ENCODE measurements at places on chromosomes 5 and 9.
A peak's percentile ranks its signal among the peaks of the same experiment; 100 is the strongest.

DNA sequence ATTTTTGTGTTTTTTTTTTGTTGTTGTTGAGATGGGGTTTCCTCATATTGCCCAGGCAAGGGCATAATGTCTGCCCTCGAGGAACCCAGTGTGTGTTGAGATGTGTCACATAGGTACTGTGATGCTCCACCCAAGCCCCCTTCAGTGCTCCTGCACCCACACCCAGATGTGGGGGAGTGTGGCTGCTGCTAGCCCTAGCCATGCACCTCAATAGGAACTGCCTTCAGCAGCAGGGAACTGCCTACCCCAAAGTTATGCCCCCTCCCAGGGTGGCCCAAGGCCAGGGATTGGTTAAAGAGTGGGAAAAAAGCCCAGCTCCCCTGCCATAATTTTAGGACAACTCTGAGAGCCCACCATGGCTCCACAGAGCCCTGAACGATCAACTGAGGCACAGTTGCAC lies 33.3 kb upstream of the EPB41L4B start:
- no peak for DNase-seq

DNA sequence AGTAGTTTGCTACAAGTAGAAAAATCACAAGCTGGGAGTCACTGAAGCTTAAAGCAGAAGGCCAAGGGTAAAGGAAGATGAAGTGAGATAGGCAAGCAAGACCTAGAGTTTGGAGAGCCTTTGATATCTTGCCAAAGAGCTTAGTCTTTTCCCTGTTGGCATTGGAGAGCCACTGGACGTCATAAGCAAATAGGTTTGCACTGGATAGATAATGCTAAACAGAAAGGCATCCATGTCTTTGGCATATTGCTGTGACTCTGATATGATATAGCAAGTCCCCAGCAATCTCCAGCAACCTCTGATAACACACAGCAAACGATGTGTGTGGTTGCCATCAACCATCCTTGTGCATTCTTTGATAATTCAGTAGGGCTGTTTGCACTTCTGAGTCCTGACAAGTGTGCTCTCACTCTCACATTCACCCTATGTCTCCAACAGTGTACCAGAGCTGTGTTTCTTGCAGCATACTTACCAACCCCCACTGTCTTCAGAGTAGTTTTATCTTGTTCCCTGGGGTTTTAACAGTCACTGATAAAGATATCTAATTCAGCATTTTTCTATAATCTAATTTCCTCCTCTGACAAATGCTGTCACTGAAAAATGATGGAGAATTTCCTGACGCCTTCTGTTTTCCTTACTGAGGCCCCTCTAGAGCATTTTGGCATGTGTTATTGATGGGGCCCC lies 16.9 kb upstream of the FREM1 start:
- DNase-seq = no peak

- DNase-seq = no peak
Measured at GRCh38 chr9:5931657-5932056, 41.0 kb downstream of the MLANA start.

DNA sequence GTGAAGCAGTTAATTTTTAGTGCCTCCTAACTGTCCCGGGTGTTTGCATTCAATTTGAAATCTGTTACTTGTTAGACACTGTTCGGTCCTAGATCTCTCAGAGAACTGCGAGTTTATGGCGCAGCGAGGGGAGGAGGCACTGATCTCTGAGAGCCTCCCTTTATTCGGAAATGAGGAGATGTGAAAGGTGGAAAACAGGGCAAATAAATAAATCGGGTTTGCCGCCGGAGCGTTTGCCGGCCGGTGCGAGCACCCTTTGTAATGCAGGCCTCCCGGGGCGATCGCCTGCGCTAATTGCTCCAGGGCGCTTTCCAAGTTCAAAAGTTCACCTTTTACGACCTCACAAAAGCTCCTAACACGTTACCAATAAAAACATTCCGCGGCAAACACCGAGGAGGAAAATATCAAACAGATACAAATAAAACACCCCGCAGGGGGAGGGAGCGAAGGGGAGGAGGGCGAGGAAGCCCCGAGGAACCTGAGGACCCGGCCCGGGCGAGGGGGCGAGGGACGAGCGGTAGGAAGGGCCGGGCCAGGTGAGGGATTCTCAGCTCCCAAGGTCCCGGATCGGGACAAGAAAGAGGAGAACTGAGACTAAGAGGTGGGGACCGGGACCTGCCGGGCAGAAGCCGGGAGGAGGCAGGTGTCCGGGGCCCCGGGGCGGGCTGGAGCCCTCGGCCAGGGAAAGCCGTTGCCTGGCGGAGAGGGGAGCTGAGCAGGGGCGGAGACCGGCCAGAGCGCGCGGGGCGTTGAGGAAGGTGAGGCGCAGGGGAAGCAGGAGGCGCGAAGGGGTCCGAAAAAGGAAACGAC lies 1.4 kb downstream of the NR6A1 start:
- DNase-seq = no peak

DNA sequence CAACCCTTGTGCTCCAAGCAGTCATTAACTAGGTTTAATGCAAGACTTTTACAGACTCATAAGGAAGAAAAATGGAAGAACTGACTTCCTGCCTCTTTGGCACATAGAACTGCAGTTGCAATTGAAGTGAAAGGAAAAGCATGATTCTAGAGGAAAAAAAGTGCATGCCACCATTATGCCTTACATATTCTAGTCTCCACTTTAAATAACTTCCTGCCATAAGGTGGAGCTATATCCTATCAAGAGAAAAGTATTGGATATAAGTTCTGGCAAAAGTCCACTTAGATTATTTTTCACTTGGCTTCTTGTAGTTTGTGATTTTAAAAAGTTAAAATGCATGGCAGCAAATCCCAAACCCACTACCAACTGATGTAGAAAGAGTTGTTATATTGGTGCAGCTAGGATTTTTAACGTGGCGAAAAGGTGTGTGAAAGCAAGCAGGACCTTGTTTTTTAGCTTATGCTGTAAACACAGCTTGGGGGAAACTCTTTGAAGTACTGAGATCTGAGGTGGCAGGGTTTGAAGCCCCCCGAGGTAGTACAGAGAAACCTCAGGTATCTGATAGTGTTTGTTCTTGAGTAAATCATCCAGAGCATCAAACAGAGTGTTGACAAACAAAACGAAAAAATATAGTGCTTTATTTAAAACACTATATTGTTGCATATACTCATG lies 117.9 kb downstream of the ANXA1 start:
- DNase-seq = no peak

GRCh38 chr5:126066836-126067235 lies 356.4 kb upstream of the GRAMD2B start:
- DNase-seq = no peak

DNA sequence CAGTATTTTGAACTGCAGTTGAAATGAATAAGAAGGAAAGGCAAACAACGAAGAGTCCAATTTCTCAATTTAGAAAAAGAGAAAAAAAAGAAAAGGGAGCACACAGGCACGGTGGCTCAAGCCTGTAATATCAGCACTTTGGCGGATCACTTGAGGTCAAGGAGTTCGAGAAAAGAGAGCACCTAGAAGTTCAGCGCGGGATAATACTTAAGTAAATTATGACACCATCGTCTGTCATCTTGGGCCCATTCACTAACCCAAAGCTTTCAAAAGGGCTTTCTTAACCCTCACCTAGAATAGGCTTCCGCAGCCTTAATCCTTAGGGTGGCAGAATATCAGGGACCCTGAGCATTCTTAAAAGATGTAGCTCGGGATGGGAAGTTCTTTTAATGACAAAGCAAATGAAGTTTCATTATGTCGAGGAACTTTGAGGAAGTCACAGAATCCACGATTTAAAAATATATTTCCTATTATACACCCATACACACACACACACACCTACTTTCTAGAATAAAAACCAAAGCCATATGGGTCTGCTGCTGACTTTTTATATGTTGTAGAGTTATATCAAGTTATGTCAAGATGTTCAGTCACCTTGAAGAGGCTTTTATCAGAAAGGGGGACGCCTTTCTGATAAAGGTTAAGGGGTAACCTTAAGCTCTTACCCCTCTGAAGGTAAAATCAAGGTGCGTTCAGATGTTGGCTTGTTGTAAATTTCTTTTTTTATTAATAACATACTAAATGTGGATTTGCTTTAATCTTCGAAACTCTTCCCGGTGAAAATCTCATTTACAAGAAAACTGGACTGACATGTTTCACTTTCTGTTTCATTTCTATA lies 602 bp upstream of the CD274 start:
- no peak for DNase-seq

DNA sequence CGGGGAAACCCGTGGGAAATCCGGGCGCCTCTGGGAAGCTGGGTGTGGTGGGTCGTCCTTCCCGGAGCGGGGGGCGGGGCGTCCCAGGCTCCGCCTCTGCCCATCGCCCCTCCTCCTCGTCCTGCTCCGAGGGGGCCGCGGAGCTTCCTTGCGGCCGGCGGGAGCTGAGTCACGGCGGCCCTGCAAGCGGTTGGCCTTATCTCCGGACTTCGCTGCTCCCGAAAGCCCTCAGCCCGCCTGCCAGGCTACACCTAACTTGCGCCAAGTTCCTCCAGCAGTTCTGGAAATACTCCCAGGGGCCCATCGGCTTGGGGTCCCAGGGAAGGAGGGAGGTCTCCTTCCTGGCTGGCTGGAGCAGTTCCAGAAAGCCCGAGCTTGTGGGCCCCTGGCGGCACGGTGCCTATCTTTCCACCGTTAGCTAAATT lies 54.1 kb upstream of the CDKN2AIPNL start:
- no peak for DNase-seq

GRCh38 chr5:87015901-87016300 lies 251.8 kb upstream of the RASA1 start:
- no peak for DNase-seq

DNA sequence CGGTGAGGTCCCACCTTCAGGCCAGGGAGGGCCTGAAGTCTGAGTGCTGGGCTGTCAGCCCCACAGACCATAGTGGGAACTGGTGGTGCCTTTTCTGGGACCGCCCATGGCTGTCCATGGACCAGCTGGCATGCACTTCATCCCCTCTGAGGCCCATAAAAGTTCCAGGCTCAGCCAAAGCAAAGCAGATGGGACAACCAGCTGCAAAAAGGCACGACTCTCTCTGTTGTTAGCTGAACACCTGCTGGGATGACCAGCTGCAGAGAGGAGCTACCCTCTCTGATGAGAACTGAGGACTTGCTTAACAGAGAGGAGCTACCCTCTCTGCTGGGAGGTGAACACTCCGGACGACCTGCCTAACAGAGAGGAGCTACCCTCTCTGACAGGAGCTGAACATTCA lies 844.3 kb upstream of the DMAC1 start:
- DNase-seq = no peak

GRCh38 chr5:139178935-139179334 lies 19.2 kb downstream of the SIL1 start:
- DNase-seq = peak; percentile 73

DNA sequence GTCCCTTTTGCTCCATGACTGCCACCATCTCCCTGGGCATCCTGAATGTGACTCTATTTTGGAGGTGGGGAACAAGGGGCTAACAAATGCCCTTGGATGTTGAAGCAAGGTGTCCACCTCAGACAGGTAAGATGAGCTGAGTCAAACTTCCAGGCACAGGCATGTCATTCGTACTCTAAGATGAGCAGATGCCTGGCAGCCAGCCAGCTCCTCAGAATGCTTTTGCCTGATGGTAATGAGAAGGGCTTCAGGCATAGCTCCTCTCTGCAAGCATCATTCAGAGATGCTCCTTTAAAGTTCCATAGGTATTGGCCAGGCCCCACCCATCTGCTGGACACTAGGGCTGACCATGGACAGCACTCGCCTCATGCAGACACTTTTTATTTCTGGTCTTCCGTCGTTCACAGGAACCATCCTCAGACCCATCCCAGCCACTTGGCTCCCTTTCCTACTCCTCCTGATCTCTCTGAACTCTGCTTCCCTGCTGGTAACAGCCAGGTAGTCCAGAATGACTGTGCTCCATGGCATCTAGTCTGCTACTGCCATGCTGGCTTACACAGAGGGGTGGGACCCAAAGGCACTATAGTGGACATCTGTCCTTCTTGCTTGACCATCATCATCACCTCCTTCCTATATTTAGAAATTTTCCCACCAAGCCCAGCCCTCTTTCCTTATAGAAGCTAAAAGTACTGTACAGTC lies 118.8 kb downstream of the GLIS3 start:
- DNase-seq = no peak

DNA sequence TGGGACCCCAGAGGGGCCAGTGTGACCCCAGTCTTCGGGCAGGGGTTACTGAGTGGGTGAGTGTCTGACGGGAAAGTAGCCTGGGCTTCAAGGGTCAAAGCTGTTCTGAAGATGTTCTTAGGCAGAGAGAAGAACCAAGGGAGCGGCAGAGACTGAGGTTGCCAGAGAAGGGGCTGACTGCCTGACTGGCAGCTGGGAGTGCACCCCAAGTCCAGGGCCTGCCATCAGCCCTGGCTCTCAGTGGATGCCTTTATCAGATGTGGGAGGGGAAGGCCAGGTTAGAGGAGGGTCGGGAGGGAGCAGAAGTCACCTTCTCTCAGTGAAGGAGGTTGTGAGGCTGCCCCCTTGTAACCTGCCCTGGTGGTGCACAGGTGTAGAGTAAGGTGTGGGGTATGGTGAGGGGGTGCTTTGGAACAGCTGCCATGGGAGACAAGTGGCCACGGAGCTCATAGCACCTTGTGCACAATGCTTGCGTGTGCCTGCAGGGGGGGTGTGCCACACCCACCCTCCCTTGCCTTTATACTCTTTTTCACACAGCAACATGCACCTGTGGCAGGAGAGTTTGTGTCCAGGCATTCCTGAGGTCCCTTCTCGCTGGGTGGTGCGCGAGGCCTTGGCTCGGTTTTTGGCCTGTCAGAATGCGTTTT lies 18.9 kb downstream of the RALGPS1 start:
- DNase-seq = no peak

DNA sequence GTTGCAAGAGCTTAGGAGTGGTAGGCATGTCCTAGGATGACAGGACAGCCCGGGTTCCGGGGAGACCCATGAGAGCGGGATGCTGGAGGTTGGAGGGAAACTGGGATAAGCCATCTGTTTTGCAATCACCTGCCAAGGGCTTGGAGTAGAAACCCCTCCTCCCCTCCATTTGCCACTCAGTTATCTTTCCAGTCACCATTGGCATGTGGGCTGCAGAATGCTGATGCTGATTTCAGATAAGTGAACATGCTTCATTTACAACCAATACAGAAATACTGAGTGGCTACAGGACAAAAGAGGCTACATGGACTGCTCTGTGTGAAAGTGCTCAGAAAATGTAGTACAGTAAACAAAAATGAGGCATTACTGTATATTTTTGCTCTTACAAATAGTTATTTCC lies 93.4 kb upstream of the KIF2A start:
- no peak for DNase-seq

GRCh38 chr5:148768806-148769415 lies 57.5 kb upstream of the ADRB2 start:
- DNase-seq = no peak

DNA sequence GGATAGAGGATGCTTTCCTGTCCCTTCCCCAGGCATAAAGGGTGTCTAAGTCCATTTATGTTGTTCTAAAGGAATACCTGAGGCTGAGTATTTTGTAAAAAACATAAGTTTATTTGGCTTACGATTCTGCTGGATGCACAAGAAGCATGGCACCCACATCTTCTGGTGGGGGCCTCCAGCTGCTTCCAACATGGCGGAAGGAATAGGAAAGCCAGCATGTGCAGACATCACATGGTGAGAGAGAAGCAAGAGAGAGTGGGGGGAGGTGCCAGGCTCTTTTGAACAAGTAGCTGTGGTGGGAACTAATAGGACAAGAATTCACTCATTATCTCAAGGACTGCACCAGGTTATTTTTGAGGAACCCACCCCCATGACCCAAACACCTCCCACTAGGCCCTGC lies 77.2 kb downstream of the ADCY2 start:
- no peak for DNase-seq

Measured in right renal cortex interstitium (tissue), 3 donors.